ENCODE measurements at places on chromosomes 1 and 21. TPM values are rescaled to one million over a fixed set of nuclear protein-coding genes. Genes with fewer than 3 reads are reported as not detected.

DNA sequence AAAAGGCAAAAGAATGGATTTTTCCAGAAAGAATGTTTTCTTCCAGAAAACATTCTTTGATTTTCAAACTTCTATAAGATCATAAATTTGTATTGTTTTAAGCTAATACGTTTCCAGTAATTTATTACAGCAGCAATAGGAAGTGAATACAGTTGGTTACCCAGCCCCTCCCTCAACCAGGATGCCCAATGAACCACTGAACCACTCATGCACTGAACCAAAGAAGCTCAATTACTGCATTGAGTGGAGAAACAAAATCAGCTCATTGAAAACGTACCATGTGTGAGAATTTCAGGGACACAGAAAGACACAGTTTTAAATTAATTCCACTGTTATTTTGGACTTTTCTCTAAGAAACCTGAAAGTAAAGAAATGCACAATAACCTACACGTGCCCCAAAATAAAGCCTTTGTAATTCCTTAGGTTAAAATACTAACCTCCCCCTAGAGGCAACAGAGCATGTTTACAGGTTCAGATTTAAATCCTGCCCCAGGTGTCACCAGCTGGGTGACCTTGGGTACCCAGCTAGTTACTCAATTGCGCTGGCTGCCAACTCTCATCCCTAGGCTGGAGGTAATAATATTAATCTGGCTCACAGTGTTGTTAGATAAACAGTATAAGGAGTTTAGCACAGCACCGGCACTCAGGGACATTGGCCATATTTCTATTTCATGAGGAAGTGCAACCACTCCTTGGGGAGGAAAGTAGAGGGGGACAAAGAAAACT, 111.7 kb downstream of the NMNAT2 start:
- no peak for DNase-seq

Gene KCNN3
- 10.7 TPM for total RNA-seq

GRCh38 chr1:201377611-201378092, at the start of gene TNNT2:
TNNT2 (minus strand) TSS chr1:201377680; CDS start chr1:201373254, 4,426 bp downstream.
- no peak for DNase-seq

DNA sequence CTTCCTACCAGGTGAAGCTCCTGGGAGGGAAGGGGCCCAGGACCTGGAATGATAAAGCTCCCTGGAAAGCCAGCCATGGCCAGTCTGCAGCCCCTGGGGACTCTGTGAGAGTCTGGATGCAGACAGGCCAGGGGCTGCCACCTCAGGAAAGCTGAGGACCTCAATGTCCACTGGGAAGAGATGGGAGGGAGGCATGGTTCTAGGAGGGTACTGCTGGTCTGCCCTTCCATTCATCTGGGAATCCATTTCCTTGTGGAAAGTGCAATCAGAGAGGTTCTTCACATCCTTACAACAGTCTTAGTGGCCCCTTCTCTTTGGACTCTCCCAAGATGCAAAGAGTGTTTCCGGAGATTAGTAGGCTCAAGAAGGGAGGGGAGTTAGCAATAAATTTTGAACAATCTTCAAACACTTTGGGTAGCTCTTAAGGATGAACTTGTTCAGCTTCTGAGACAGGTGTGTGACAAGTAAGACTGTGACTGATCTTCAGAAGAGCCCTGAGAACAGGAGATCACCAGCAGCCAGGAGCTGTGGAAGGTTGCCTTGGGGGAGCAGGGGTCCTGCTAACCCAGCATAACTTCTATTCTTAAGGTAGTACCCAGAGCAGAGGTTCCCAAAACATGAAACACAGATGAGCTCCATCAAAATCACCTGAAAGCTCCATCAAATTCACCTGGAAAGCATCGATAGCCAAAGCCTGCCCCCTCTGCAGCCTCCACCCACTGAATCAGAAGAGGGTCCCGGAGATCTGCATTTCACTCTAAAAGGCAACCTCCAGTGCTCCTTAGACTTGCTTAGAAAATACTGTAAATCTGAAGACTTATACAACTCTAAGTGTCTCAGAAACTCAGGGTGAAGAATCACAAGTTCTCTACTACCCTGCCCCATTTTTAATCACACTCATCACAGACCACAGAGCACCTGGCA, 616 bp upstream of the LAX1 start:
- DNase-seq: no peak

GRCh38 chr1:101004670-101005069, 20.9 kb downstream of the DPH5 start:
- no peak for DNase-seq

Gene AQP10
- total RNA-seq: not detected

DNA sequence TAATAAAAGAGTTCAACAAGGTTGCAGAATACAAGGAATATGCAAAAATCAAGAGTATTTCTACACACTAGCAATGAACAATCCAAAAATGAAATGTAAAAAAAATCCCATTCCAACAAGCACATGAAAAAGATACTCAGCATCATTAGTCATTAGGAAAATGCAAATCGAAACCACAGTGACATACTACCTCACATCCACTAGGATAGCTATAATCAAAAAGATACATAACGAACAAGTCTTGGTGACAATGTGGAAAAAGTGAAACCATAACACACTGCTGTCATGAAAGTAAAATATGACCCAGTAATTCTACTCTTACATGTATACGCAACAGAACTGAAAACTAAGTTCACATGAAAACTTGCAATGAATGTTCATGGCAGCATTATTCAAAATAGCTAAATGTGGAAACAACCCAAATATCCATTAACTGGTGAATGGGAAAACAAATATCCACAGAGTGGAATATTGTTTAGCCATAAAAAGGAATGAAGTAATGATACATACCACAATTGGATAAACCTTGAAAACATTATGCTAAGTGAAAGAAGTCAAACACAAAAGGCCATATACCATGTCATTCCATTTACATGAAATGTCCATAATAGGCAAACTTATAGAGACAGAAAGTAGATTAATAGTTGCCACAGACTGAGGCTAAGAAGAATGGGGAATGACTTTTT, 34.3 kb downstream of the PIK3R3 start:
- no peak for DNase-seq

DNA sequence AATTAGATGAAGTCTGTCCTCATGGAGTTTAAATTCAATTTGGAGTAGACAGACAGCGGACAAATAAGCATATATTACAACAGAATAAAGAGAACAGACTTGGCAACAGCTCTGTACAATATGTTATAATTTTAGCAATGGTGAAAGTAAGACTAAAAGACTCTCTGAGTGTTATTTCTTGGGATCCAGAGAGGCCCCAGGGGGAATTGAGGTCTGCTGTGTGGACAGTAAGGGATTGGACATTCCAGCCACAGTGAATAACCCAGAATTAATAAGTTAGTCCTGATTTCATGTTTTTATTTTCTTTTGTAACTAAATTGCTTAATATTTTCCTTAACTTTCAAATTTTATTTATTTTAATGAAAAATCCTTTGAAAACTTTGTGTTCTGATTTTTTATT, 101.7 kb downstream of the PATJ start:
- no peak for DNase-seq

- DNase-seq: no peak
These were observed 2.0 kb downstream of the HPDL start for GRCh38 chr1:45328680-45329079.

DNA sequence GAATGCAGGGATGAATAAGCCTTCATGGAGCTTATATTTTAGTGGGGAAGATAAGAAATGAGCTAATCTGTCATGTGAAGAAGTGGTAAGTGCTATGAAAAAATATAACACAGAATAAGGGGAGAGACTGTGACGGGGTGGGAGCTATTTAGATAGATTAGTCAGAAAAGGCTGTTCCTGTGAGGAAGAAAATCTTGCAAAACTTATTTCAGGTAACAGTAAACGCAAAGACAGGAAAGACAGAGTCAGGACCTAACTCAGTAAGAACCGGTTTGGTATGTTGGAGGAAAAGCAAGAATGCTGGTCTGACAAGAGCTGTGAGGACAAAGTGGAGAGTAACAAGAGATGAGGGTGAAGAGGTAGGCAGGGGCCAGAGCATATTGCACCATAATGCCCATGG, 22.0 kb downstream of the GNAI3 start:
- DNase-seq: peak; percentile 62

GRCh38 chr1:115166531-115167091, 77.3 kb upstream of the TSPAN2 start:
- DNase-seq: no peak

DNA sequence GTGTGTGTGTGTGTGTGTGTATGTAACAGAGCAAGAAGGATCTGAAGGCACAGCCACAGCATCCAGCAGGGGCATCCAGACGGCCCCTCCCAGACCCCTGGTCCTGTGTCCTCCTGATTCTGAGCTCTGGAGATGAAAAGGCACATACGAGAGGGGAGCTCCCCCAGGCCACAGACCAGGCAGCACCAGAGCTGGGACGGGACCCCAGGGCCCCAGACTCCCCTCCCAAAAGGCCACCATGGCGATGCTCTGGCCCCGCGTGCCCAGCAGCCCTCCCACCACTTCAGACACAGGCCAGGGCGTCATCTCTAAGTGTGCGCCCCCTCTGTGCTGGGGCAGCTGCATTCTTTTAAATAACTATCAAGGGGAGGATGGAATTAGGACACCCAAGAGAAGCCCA, 245.8 kb downstream of the MATN1 start:
- DNase-seq: no peak

DNA sequence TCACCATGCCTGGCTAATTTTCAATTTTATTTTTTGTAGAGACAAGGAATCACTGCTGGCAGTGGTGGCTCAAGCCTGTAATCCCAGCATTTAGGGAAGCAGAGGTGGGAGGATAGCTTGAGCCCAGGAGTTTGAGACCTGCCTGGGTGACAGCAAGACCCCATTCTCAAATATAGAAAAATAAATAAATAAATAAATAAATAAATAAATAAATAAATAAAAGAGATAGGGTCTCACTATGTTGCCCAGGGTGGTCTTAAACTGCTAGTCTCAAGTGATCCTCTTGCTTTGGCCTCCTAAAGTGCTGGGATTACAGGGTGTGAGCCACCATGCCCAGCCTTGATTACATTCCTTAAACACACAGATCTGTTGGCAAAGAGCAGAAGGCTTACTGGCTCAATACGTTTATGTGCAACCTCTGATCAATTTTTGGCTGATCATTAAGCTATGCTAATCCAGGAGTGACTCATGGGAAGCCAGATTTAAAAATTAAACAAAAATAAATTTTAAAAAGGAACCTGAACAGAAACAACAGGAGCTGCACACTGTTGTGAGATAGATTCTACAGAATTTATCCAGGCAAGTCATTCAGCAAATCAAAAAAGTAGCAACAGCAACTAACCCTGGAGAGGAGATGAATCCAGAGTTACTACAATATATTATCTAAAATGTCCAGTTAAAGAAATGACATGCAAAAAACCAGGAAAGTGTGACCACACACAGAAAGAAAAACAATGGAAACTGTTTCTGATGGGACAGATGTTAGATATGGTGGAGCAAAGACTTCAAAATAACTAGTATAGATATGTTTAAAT, 79.4 kb downstream of the RPE65 start:
- no peak for DNase-seq

- no peak for DNase-seq
These were observed 7.9 kb upstream of the C2CD2 start for GRCh38 chr21:41961753-41962152.

DNA sequence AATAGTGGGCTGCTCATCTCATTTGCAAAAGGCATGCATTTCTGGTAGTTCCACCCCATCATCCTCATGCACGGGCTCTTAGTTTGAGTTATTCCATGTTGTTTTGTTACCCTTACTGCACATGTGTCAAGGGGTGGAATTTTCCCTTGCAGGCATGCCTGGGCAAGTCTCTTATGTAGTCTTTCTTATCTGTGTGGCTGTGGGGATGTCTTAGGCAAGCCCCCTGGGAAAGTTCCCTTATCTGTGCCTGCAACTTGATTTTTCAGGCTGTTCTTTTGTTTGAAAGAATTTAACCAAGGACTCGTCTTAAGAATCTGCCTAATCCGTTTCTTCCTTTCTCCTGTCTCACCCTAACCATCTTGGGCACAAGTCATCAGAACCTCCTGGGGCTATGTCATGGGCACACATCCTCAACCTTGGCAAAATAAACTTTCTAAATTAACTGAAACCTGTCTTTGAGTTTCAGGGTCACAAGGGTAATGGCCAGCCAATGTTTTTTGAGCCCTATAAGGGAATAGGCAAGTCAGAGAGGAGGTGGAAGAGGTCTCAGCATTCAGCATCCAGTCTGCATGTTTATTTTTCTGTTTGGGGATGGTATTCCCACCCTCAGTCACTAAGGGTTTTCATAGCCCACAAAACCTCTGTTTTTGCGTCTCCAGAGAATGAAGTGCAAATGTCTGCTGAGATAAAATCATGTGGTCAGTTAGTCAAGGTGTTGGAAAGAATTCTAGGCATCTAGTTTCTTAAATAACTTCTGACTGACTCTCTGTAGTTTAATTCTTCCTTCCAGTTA, 579.7 kb downstream of the PLA2G4A start:
- no peak for DNase-seq

Gene PPM1J
- total RNA-seq: not detected

Gene LRP8
- 3.5 TPM for total RNA-seq

Gene B3GALT5
- 5.7 TPM for total RNA-seq

GRCh38 chr1:156677616-156678596, 699 bp upstream of the NES start:
- DNase-seq: peak; percentile 91

GRCh38 chr1:214326406-214326805, 45.4 kb downstream of the SMYD2 start:
- peak; percentile 33 for DNase-seq

DNA sequence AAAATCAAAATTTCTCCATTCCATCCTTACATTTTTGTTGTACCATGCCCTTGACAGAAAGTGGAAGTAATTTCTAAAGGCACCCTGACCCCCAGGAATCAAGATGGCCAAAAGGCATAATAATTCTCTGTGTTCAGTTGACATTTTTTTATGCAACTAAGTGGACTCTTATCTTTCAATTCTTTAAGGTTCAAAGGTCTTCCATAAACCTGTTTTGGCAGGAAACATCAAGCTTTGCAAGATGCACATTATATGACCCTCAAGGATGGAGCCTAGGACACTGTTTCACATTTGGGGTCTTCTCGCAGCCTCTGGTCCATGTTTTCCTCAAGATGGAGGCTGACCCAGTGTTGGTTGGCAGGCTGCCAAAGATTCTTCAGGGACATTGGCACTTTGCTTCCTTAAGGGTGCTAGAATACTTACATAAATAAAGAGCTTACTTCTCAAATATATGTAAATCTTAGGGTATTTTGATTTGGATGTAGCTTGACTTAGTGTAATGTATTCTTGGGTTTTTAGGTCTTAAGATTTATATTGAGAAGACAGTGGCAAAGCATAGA, 48.0 kb upstream of the COG2 start:
- DNase-seq: no peak

DNA sequence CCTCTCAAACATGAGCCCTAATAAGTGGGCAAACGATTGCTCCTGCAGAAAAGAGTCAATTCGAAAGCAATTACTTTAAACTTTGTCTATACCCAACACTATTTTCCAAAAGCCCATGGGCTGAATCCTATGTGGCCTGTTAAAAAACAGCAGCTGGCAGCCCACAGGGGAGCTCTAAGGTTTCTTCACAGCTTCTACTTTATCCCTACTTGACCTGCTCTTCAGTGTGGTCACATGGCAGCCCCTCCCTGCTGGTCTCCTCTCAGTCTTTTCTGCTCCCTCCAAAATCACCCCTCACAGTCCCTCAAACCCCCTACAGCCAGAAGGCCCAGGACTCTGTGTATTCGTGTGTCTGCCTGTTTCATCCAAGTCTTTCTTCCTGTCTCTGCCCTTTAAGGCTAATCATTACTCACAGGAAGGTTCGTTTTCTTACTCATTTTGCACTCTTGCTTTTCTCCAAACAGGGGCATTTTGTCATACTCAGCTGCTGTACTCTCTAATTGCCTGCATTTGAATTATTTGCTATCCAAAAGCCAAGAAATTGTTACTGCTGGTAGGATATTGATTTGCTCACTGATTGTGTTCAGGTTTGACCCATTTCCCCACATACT, 62.4 kb upstream of the FAM3B start:
- DNase-seq: no peak

Gene TRIM67
- not detected for total RNA-seq

Gene GRIK3
- total RNA-seq: 0.72 TPM

GRCh38 chr1:202692959-202693555, 17.2 kb downstream of the SYT2 start:
- peak; percentile 66 for DNase-seq

Data from stomach (tissue), 19 donors.